ENCODE measurements at places on chromosomes 6 and 20.

DNA sequence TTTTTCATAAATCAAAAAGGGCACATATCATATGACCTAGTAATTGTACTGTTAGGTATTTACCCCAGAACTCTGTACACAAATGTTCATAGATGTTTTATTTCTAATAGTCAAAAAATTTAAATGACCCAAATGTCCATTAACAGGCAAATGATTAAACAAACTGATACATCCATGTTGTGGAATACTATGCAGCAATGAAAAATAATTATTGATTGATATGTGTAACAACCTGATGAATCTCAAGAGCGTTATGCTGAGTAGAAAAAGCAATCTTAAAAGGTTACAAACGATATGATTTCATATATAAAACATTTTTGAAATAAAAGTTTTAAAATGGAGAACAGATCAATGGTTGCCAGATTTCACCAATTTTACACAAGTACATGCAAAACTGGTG lies 18.1 kb downstream of the HTR1B start:
- no peak for DNase-seq

DNA sequence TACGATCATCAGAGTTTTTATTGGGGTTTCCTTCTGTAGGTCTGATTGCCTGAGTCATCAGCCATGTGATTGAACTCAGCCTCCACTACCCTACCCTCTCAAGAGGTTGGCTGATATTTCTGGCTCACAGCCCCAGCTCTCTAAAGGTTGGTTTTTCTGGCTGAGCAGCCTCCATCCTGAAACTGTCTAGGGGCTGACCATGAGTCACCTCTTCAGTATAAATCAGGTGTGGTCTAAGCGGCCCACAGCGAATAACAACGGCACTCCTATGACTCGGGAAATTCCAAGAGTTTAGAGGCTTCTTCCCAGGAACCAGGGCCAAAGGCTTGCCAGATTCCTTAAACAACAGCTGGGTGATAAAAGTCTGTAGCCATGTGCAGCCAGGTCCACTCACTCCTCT lies 115.5 kb downstream of the SOD2 start:
- DNase-seq: no peak

DNA sequence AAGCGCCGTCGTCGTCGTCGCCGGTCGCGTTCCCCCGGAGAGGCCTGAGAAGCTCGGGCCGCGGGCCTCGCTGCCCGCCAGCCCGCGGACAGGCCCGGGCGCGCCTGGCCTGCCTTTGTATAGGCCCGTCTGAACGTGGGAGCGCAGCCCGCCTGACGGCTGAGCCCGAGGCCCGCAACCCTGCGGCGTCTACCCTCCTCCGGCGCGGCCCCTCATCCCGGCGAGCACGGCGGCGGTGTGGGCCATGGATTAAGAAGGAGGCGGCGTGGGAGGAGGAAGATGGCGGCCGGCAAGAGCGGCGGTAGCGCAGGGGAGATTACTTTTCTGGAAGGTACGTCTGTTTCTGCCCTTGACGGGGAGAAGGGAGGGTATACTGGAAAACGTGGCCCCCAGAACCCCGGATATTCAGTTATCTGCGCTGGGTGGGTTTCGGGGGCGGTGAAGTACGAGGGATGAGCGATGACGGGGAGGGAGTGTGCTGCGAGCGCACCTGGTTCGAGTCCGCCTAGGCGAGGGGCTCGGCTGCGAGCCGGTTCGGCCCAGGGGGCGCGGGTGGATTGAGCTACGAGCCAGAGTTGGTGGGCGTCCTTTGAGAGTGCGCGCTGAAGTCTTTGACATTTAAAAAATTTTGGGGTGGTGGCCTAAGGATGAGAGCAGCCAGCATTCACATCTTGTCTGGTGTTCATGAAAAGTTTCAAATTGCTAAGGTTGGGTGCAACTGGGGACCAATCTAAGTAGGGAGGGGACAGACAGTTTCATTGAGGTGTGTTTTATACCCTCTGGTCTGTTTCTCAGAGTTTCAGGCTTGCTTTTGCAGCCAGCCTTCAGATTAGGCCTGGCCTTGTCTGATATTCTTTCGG lies 796 bp downstream of the SENP6 start:
- DNase-seq: no peak

- no peak for DNase-seq
Measured at GRCh38 chr20:32986331-32986966, 17.8 kb downstream of the SUN5 start.

GRCh38 chr6:144150710-144151657 lies 667 bp downstream of the STX11 start:
- DNase-seq: no peak

- no peak for DNase-seq
Measured at GRCh38 chr6:25942561-25943147, 12.2 kb upstream of the SLC17A2 start.

DNA sequence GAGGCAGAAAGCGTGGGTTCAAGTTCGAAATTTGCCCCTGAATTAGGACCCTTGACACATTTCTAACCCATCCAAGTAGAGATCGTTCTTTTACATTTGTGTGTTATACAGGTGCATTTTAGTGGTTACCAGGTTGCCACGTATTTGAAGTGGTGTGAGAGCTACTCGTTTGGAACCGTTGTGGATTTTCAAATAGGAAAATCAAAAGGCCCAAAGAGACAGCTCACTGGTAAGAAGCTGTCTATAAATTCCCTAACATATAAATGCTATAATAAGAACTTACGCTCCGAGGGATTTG lies 1.6 kb upstream of the REV3L start:
- DNase-seq: no peak

DNA sequence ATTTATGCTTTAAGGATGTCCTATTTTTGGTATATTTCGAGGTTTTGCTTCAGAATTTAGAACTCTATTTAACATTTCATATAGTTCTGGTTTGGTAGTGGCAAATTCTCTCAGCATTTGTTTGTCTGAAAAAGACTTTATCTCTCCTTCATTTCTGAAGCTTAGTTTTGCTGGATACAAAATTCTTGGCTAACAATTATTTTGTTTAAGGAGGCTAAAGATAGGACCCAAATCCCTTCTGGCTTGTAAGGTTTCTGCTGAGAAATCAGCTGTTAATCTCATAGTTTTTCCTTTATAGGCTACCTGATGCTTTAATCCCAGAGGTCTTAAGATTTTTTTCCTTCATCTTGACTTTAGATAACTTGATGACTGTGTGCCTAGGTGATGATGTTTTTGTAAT lies 162.7 kb upstream of the B3GAT2 start:
- no peak for DNase-seq

DNA sequence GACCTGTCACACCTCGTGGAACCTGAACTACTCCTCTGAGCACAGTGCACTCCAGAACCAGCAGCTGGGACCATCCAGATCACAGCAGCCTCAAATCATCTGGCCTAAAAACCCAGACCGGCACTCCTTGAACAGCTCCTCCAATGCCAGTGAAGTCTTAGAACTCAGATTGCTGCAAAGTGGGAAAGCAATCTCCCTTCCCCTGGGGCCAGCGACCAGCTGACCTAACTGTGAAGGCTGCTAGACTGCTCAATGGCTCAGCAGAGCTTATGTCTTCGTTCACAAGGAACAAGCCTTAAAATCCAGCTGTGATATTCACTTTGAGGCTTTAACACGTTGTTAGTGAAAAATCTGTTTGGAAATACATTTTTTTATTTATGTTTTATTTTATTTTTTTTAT lies 243.2 kb downstream of the ANKRD60 start:
- no peak for DNase-seq

GRCh38 chr6:21804941-21805610 lies 211.5 kb downstream of the SOX4 start:
- no peak for DNase-seq

DNA sequence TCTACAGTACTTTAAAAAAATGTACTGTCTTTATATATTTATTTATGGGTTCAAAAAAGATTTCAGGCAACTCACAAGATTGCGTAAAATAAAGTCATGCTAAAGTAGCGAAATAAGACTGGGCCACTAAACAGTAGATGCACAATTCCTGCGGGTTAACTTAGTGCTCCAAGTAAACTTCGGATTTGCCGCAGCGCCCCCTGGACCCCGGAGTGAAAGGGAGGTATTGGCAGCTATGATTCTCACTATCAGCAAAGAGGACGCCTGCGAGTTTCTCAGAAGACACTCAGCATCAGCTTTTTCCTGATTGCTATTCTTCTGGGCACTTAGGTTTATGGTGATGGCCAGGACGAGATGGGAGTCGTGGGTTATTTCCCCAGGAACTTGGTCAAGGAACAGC lies 1.4 kb downstream of the OTOR start:
- DNase-seq: no peak

DNA sequence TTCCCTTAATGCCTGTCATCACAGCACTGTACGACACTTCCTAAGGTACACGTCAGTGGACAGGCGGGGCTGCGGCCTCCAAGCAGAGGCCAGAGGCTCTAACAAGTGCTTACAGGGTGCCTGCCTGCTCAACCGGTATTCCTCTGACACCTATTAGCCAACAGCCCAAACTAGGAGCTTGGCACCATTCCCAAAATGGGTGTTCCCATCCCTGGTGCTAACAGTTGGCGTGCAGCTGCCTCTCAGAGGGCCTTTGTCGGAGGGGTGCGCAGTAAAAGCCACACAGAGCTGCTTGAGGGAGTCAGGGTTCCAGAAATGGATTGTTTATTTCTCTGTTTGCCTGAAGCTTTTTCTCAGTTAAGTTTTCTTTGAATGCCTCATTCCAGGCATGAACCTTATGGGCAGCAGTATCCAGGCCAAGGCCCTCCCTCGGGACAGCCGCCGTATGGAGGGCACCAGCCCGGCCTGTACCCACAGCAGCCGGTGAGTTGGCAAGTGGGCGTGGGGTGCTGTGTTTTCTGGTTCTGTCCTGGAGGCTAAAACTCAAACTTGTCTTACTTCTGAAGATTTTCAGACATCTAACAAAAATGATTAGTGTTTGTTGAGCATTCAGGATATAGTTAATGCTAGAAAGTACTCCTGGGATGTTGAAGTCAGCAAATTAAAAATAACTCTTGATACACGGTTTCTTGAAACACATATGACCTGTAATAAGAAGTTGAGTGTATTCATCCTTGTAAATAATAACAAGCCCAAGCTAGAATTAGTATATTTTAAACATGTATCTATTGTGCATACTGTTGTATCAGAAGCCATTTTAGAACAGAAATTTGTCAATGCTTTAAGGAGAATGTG lies 124.7 kb downstream of the TMEM242 start:
- no peak for DNase-seq

DNA sequence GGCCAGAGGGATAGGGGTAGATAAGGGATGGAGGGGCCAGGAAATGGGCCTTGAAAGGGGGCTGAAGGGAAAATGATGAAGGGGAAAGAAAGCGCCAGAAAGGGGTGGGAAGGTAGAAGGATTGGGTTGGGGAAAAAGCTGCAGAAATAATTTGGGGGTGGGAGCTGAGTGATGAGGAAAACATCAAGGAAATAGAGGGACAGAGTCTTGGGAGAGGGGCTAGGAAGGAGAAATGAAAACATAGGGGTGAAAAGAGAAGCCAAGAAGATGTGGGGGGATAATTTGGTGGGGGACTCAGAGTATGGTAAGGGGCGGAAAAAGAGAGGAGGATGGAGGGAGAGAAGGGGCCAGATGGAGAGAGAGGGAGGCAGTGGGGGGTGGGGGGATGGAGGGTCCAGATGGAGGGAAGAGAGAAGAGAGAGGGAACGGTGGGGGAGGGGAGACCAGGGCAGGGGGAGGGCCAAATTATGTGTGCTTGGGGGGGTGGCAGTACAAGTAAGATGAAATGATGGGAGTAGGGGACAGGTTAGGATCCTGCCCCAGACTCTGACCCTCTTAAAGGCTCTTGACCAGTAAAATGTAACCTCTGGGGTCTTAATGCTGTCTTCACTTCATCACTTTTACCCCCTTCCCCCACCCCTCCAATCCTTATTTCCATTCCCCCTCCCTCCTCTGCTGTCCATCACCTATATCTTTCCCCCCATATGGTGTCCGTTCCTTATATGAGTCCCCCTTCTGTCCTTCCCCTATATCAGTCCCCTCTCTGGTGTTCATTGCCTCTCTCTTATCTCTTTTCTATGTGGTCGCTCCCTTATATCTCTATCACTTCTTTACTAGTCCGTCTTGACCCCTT lies 852 bp downstream of the SYNGAP1 start:
- no peak for DNase-seq

- DNase-seq: no peak
Measured at GRCh38 chr6:149754548-149754947, 5.0 kb downstream of the PCMT1 start.

DNA sequence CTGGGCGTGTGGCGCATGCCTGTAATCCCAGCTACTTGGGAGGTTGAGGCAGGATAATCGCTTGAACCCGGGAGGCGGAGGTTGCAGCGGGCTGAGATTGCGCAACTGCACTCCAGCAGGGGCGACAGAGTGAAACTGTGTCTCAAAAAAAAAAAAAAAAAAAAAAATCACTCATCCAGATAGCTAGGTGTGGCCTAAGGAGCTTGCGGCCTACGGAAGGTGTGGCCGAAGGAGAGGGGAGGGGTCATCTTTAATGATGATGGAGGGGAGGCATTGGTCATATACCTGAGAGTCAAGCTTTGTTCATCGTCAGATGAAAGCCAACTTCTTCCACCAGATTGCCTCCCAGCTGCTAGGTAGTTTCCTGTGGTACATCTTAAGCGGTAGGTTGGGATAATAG lies 801 bp upstream of the PPARD start:
- DNase-seq: no peak

DNA sequence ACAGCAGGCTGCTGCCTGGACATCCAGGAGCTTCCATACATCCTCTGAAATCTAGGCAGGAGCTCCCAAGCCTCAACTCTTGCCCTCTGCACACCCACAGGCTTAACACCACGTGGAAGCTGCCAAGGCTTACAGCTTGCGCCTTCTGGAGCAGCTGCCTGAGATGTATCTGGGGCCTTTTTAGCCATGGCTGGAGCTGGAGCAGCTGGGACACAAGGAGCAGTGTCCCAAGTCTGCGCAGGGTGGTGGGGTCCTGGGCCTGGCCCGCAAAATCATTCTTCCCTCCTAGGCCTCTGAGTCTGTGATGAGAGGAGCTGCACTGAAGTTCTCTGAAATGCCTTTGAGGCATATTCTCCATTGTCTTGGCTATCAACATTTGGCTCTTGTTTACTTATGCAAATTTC lies 255.0 kb downstream of the DLL1 start:
- no peak for DNase-seq

GRCh38 chr20:20680991-20681508 lies 31.4 kb downstream of the RALGAPA2 start:
- no peak for DNase-seq

GRCh38 chr6:89989742-89990141 lies 95.5 kb downstream of the GJA10 start:
- no peak for DNase-seq

DNA sequence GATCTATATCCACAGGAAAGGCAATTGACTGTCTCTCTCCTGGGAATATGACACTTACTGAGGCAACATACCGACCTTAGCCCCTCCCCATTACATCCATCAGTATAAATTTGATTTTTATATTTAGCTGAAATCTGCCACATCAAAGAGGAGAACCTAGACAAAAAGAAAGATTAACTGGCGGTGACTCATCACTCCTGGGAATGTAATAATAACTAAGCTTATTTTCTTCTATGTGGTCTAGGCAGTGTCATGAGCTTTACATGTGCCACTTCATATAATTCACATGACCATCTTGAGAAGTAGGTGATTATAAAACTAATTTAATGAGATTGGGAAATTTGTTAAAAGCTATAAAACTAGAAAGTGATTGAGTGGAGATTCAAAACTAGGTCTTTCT lies 520.0 kb upstream of the HS3ST5 start:
- no peak for DNase-seq
